ENCODE measurements at places on chromosomes 7 and 10.

DNA sequence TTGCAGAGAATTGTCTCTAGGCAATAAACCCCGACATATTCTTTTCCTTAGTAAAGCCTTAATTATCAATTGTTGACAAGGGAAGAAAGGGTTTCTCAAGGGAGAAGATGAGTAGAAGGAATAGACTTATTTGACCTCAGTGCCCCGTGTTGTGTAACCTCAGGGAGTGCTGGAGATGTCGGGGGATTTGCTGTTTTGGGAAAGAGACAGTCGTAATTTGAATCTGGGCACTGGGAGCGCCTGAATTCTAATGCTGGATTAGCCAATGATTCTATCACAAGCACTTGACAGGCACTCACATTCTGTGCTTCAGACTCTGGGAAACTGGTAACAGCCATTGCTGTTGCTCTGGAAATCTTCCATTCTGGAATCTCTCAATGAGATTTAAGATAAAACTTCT lies 13.8 kb upstream of the LMOD2 start:
- DNase-seq: no peak

GRCh38 chr10:12705943-12706342 lies 295.6 kb downstream of the CCDC3 start:
- no peak for DNase-seq

DNA sequence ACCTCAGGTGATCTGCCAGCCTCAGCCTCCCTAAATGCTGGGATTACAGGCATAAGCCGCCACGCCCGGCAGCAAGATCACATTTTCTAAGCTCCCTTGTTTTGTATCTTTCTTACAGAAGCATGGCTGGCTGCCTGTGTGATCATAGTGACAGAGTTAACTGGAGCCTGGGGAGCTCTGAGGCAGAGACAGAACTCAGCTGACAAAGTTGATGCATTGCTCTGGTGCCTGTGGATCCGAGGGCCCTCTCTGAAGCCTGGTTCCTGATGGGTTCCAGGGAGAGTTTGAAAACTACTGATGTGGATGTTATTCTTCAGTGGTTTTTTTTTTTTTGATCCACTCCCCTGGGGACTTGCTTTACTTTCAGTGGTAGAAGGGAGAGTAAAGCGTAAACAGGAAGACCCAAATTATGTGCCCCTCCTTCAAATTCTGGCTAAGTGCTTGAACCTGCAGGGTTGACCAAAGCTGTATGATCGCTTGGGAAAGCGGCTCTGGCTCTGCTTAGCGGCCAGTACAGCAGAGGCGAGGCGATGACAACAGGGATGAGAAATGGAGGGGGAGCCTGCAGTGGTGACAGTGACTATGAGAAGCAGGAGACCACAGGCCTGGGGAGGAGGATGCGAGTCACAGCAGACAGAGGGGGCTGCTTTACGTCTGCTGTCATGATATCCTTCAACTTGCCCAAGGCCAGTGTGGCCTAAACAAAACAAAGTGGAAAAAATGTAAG lies 6.8 kb upstream of the EFCAB10 start:
- DNase-seq: no peak

DNA sequence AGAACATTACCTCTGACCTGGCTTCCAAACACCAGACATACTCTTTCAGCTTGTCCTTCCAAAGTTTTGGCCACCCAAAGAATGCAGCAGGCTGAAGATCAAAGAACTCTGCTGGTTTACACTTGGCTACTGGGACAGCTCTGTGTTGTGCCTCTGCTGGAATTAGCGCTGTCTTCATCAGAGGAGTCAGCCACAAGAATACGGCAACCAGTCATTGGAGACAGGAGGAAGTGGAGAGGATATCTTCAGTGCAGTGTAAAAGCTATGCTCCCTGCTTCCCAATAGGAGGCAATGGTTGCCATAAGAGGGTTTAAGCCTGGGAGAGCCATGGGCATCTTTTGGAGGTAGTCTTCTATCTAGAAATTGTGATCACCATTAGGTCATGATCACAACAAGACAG lies 126.7 kb upstream of the WNT16 start:
- no peak for DNase-seq

DNA sequence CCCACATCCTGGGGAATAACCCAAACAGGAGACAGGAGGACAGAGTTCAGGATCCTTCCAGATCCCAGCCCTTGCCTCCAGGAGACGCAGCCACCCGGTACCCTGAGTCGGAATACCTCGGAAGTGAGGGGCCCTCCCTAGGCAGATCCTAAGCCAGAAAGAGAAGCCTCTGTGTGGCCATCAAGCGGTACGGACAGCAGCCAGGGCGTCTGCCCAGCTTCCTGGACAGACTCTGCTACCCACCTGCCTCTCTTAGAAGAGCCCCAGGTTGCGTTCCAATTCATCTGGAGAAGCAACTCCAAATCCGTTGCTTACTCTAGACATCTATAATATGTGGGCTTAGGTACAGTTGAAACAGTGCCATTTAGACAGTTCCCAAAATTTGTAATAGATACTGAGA lies 220.2 kb upstream of the SH2B2 start:
- no peak for DNase-seq

- DNase-seq: peak; percentile 26
These were observed 84.2 kb upstream of the MKI67 start for GRCh38 chr10:128210215-128211063.

DNA sequence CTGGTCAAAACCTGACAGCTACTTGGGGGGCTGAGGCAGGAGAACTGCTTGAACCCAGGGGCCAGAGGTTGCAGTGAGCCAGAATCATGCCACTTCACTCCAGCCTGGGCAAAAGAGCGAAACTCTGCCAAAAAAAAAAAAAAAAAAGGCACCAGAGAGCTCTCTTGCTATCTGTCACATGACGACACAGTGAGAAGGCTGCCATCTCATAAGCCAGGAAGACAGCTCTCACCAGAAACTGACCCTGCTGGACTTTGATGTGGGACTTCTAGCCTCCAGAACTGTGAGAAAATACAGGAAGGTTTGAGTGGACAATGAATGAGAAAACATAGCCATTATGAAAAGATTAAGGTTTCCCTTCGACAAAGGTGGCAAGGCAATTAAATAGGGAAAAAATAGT lies 51.1 kb upstream of the KCNIP2 start:
- no peak for DNase-seq

GRCh38 chr7:96920713-96921112 lies 84.6 kb upstream of the DLX6 start:
- DNase-seq: no peak

GRCh38 chr10:9786101-9786500 lies 1231.6 kb upstream of the CELF2 start:
- peak; percentile 16 for DNase-seq

DNA sequence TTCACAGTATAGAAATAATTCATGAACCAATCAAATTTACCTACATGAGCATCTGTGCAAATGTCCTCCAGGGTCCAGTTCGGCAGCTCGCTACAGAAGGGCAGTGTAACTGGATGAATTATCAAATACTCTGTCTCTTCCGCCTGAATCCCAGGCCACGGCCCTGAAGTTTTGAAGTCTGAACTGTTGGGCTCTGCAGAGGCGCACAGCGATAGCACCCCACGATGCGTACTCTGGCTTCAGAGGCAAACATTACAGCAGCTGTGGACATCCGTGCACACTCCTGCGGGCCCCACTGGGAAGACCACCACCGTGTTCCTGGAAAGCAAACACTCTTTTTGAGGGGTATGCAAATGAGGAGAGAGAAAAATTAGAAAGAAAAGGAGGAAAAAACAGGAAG lies 259.8 kb upstream of the TCERG1L start:
- no peak for DNase-seq

- peak; percentile 65 for DNase-seq
These were observed 403 bp downstream of the CDK6 start for GRCh38 chr7:92835851-92836488.

DNA sequence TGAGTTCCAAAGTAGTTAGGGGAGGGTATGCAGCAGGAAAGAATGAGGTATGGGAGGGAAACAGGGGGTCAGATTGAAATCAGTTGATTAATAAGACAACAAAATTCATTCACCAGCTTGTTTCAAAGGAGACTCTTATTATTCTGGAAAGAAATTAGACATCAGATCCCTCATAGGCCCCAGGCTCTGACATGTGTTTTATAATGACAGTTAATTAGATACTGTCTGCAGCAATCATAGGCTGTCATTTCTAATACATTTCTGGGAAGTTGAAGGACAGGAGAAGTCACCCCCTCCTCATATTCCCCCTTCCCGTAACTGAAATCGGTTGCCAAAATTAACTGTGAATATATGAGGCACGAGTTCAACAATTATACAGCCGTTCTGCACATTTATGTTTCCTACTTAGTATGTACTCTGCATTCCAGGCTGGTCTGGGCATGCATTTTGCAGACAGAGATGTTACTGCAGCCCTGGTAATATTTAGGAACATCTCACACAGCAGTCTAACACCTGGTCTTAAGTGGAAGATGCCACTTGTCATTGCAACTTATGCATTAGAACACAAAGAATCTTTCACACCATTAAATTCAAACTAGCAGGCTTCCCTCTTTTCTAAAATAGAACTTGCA lies 355.2 kb upstream of the LRGUK start:
- peak; percentile 42 for DNase-seq

GRCh38 chr10:19967981-19968380 lies 151.7 kb downstream of the PLXDC2 start:
- DNase-seq: no peak

DNA sequence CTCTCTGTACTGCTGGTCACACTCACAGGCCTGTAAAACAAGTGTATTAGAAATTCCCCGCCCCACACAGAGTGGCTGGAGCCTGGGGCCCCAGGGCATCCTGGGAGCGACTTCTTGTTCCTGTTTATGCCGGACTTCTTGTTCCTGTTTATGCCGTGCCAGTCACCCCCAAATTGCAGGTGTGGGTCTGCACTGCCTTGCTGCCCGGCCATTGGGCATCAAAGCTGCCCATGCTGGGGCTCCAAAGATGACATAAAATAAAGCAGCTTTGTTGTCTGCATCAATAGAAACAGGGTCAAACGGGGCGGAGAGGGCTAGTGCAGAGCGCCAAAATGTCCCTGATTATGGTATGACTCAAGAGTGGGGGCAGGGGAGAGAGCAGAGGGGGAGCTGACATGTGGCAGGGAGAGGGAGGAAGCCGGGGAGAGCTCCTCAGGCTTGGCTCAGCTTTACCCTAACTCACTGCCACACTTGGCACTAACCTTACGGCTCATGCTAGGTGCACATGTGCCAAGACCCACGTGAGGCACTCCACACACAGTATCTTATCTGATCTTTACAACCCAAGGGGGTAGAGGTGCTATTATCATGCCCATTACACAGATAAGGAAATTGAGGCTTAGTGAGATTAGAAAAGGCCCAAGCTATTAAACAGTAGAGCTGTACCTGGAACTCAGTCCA lies 98.4 kb downstream of the PIP4K2A start:
- DNase-seq: no peak

GRCh38 chr10:57338823-57339558 lies 928.7 kb downstream of the IPMK start:
- DNase-seq: peak; percentile 34

- DNase-seq: no peak
These were observed 150.5 kb downstream of the PCDH15 start for GRCh38 chr10:54650547-54650946.

GRCh38 chr10:112208292-112208691 lies 24.7 kb upstream of the GPAM start:
- DNase-seq: peak; percentile 35

DNA sequence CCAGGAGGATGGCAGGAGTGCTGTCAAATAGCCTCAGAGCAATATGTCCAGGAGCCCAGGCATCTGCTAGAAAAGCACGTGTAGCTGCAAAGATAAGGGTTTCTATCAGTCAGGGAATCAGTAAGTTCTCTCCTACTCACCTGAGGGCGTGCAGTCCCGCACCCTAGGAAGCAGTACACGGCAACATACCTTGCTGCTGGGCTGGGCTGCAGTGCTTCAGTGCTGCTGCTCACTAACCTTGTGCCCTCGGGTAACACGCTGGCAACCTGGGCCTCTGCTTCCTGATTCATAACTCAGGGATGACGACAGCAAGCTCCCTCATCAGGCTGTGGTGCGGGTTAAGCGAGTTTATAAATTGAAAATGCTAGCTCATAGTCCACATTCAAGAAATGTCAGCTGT lies 29.5 kb upstream of the CCNY start:
- peak; percentile 75 for DNase-seq

Measured in umbilical cord (tissue), 2 donors.